ENCODE measurements at places on chromosomes 16 and 17.

- no peak for DNase-seq
Measured at GRCh38 chr17:10754109-10754508, 24.3 kb upstream of the TMEM220 start.

GRCh38 chr17:2749058-2749783 is at the start of gene CCDC92B:
TSS of gene CCDC92B (minus strand) at chr17:2749652. CDS start at chr17:2735145, 14,507 bp downstream.
- DNase-seq: no peak

- no peak for DNase-seq
Measured at GRCh38 chr16:1887711-1888354, 15.9 kb upstream of the MEIOB start.

DNA sequence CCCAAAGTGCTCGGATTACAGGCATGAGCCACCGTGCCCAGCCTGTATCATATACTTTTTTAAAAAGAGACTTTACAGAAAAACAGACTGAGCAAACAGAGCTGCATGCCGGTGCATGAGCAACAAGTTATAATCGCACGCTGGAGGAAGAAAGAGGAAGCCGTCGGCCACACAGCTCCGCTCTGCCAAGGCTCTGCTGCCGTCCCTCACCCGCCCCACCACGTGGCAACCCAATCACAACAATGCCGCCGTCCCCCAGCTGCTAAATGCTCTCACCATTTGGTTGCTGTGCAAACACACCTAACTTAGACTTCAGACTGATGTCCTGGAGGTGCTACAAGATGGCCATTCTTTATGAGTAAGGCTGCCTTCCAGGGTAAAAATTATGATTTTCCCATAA is 83.5 kb downstream of the ADCY9 start:
- DNase-seq: no peak

- no peak for DNase-seq
Measured at GRCh38 chr16:70777973-70778406, 23.0 kb downstream of the VAC14 start.

DNA sequence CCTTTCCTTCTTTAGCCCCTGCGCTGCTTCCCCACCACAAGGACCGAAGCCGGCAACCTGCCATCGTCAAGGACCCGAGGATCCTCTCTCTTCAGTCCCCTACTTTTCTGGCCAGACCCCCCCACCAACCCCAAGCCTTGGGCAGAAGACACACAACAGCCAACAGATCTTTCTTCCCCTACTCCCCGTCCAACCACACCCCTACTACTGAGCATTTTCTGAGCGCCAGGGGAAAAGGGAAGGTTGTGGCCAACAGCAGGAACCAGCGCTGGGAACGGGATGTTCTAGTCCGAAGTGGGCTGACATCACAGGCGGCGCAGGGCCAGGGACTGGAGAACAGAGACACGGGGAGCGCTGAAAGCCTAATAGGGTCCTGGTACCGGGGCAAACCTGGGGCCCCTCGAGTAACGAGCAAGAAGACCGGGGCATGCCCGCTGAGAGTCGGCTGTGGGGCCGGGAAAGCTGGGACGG is 528 bp downstream of the PER1 start:
- DNase-seq: no peak

- no peak for DNase-seq
Measured at GRCh38 chr16:10770907-10771306, 27.3 kb downstream of the NUBP1 start.

DNA sequence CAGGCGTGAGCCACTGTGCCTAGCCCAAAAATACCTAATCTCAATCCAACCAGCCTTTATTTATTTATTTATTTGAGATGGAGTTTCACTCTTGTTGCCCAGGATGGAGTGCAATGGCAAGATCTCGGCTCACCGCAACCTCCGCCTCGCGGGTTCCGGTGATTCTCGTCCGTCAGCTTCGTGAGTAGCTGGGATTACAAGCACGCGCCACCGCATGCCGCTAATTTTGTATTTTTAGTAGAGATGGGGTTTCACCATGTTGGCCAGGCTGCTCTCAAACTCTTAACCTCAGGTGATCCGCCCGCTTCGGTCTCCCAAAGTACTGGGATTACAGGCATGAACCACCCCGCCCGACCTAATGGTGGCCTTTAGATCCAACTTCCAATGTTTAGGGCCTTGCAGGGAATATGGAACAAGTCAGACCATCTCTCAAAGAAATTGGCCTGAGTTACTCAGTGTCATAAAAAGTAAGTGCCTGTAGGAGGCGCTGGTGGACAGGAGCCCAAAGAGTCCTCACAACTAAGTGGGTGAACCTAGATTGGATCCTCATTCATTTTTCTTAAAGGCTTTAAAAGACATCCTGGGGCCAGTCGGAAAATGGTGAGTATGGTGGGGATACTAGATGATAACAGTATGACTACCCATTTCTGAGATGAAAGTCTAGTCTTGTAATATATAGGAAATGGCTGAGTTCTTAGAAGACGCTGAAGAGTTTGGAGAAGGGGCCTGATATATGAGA is 4.6 kb downstream of the ZSCAN10 start:
- DNase-seq: peak; percentile 42

- no peak for DNase-seq
Measured at GRCh38 chr17:42879596-42879985, 21.0 kb upstream of the G6PC1 start.

GRCh38 chr16:2782583-2783351 is 4.6 kb downstream of the PRSS33 start:
- DNase-seq: no peak

Data from activated CD4-positive, alpha-beta T cell treated with anti-CD3 and anti-CD28 coated beads, Interleukin-2, amount 50 U/mL, for 24 hours (primary cell).